Stimulated activated CD4-positive, alpha-beta T cell treated with anti-CD3 and anti-CD28 coated beads, Interleukin-2, amount 100 ng/mL, for 4 hours (primary cell): ENCODE measurements at places on chromosomes 5 and 9.

DNA sequence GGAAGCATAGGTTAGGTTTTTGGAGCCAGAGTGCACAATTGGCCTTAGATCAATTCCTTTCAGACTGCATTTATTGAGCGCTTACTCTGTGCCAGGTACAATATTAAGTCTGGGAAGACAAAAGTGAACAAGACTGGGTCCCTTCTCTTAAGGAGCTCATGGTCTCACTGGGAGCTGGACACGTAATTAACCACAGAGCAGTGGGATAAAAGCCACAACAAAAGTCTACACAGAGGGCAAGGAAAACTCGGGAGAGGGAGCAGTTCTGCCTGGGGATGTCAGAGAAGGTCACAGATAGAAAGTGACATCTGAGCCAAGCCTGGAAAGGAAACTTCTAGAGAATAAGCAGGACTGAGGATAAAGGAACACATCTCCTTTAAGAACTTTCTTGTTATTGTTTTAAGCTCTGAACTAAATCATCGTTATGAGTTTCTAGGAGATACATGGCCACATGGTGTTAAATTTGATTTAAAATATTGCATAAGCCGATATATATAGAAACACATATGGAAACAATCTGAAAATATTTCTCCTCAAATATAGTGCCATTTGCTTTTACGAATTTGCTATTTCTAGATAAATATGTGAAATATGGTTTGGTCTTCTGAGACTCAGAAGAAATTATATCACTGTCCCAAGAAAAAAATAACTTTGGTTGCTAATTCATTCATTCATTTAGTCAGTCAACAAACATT is 40.1 kb upstream of the PDE8B start:
- no peak for DNase-seq

DNA sequence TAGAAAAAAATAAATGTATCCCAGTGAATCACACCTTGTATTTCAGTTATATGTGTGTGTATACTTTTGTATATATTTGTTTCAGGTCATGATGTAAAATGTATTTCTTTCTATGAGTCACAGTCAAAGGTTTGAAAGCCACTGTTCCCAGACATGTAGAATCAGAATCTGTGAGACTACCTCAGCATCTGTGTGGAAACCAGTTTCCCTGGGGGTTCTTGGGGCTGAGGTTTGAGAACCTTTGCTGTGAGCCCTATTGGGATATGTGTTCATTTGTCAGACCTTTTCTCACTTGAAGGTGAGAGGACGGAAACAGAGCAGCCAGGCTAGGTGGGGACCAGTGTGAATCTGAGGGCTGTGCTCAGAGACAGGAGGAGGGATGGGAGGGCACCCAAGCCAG is 78.7 kb upstream of the SAP30L start:
- DNase-seq = no peak

DNA sequence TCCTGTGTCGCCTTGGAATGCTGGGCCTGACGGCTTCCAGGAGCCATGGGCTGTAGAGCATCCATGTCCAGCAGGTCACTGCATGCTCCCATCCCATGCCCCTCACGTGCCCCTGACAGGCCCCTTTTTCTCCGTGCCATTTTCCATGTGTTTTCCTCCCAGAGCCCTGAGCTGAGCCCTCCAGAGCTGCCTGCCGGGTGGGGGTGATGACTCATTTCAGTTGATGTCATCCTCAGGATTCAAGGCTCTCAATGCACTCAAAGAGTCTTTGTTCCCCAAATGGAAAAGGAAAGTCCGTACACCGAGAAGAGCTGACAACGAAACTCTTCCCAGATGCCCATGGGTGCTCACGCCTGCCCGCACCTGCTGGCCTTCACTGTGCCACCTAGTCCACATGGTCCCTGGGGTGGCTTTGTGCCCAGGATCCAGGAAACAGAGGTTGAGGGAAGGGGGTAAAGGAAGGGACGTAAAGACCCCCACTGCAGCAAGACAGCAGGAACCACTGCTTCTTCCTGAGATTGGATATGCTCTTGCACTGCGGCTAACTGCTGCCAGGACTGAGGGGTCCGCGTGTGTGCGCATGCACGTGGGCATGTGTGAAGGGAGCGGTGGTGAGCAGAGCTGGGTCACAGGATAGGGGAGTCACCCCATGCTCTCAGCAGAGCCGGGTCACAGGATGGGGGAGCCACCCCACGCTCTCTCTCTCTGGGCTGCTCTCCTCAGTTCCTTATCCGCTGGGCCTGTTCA is 27.6 kb downstream of the COL15A1 start:
- DNase-seq = no peak

DNA sequence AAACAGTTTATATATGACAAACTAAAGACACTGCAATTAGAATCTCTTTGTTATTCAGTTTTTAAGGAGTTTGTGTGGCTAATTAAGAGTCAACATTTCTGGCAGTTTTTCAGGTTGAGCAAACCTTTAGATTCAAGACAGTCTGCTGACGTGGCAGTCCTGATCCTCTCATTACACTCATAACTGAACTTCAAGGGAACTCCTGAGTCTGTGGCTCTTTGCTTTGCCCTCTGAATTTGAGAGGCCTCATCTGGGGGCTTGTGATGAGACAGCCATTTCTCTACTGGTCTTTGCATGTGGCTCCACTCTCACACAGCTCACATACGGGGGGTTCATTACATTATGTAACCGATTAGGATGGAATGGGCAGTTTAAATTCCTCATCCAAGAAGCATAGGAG is 182.9 kb upstream of the MEF2C start:
- DNase-seq = no peak

GRCh38 chr5:3121813-3122212 is 370.3 kb upstream of the IRX2 start:
- no peak for DNase-seq
